NCI-H1048 (cell line): ENCODE measurements at places on chromosomes 12 and 14.

GRCh38 chr12:88986056-88986455 is 366.2 kb downstream of the DUSP6 start:
- no peak for DNase-seq

GRCh38 chr12:97046901-97047300 is 139.8 kb downstream of the NEDD1 start:
- no peak for DNase-seq

- no peak for DNase-seq
Measured at GRCh38 chr12:64675795-64676194, 65.5 kb downstream of the RASSF3 start.

GRCh38 chr12:125773033-125773640 is 707.9 kb downstream of the AACS start:
- peak; percentile 54 for DNase-seq

DNA sequence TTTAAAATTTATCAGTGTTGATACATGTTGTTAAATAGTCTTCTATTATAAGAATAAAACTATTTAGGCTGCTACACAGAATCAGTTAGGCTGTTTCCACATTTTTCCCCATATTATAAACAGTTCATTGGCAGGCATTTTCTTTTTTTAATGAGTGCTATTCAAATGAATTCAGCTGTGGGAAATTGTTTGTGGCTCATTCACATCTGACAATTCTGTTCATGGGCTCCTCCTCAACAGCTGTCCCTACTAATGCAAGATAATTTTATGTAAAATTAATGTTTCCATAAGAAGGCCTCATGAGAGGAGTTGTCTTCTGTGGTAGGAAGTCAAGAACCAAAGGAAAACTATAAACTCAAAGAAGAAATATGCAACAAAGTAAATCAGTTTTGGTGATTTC is 218.0 kb downstream of the PPFIA2 start:
- peak; percentile 56 for DNase-seq

DNA sequence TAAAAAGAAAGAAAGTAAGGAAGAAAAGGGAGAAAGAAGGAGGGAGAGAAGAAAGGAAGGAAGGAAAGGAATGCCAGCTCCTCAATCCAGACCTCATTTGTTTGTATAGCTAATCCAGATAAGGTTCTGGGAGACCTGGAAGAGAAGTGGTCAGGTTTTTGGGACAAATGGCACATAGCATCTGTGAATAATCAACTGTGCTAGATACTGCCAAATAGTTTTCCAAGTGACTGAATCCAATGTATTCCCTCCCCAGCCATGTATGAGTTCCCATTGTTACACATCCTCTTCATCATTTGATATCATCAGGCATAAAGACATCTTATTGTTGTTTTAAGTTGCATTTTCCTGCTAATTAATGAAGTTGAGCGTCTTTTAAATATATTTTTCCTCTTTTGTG is 18.6 kb upstream of the PTGR2 start:
- DNase-seq = no peak

- no peak for DNase-seq
Measured at GRCh38 chr12:116968986-116969385, 58.2 kb downstream of the FBXW8 start.

GRCh38 chr12:84561351-84561750 is 351.2 kb downstream of the SLC6A15 start:
- DNase-seq = no peak

GRCh38 chr12:29026419-29026818 is 122.7 kb upstream of the FAR2 start:
- no peak for DNase-seq

DNA sequence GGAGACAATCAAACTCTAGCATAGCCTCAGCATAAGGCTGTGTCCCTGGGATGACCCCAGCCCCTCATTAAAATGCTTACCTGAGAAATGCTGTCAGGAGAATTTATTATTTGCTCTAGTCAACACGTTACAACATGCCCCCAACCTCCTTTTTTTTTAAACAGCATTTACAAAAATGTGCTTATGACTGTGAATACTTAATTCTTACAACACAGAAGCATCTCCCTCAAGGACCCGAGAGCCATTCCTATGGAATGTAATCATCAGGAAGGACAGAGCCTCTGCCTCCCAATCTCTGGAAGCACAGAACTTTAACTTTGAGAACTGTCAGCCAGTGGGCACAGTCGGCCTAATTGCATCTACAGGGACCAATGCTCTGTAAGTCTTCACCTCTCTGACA is 136.6 kb upstream of the OVCH1 start:
- no peak for DNase-seq

GRCh38 chr12:51721282-51721940 is 127.1 kb downstream of the FIGNL2 start:
- no peak for DNase-seq

- no peak for DNase-seq
Measured at GRCh38 chr14:36702474-36702873, 40.8 kb downstream of the PAX9 start.

GRCh38 chr12:51917746-51918453 is 10.6 kb downstream of the ACVRL1 start:
- no peak for DNase-seq

DNA sequence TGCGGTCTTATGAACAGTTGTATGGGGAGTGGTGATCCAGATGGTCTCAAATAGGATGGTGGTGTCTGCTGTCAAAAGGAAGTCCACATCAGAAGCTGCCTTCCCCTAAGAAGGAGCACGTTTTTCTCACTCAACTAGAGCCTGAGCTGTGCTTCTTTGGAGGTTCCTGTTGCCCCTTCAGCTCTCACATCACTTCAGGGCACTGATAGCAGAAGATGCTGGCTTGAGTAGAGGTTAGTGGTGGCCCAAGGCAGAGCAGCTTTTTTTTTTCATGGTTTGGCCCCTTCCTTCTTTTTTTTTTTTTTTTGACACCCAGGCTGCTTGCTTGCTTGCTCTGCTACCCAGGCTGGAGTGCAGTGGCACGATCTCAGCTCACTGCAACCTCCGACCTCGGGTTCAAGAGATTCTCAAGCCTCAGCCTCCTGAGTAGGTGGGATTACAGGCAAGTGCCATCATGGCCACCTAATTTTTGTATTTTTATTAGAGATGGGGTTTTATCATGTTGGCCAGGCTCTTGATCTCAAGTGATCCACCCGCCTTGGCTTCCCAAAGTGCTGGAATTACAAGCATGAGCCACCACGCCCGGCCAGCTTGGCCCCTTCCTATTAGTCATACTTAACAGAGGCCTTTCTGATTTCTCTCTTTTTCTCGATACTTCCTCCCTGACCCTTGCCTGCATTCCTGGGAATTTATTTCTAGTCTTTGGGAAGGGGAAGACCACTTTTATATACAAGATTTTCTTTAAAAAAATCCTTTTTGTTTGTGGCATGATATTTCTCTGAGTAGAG is 31.6 kb downstream of the KLRD1 start:
- no peak for DNase-seq

DNA sequence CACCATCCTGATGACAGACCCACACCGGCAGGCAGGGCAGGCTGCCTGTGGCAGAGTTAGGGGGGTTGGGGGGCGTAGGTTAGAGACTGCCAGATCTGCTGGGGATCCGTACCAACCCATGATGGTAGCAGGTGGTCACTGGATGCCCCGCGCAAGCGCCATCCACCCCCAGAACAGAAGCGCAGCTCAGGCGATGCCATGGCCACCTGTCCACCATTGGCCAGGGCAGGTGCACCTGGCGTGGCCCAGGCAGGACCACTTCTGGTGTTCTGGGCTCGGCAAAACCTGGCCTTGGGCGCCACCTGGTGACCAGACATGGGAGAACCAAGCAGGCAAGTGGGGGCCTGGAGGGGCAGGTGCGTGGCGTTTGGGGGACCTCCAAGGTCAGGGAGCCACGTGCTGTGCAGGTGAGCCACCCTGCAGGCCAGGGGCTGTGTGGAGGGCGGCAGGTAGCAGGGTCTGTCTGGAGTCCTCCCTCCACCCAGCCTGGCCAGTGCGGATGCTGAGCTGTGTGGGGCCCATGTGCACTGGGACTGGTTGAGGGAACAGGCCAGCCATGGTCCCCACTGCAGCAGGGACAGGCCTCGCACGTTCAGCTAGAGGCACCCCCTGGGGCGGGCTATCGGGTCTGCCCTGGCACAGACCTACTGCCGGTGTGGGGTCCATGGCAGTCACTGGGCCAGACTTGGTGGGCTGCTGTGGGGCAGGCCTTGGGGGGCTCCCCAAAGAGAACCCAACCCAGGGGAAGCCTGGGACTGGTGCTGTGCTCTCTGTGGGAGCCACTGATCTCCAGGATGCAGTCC is 15.6 kb downstream of the BAG5 start:
- peak; percentile 17 for DNase-seq

- no peak for DNase-seq
Measured at GRCh38 chr14:41604721-41605531, 1.8 kb upstream of the LRFN5 start.

DNA sequence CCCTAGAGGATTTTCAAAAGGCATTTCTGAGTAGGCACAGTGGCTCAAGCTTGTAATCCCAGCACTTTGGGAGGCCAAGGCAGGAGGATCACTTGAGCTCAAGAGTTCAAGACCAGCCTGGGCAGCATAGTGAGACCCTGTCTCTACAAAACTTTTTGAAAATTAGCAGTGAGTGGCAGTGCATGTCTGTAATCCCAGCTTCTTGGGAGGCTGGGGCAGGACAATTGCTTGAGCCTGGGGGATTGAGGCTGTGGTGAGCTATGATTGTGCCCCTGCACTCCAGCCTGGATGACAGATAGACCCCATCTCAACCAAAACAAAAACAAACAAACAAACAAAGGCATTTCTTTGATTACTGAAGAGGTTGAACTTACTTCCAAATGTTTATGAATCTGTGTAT is 201.4 kb downstream of the KIF26A start:
- DNase-seq = no peak

DNA sequence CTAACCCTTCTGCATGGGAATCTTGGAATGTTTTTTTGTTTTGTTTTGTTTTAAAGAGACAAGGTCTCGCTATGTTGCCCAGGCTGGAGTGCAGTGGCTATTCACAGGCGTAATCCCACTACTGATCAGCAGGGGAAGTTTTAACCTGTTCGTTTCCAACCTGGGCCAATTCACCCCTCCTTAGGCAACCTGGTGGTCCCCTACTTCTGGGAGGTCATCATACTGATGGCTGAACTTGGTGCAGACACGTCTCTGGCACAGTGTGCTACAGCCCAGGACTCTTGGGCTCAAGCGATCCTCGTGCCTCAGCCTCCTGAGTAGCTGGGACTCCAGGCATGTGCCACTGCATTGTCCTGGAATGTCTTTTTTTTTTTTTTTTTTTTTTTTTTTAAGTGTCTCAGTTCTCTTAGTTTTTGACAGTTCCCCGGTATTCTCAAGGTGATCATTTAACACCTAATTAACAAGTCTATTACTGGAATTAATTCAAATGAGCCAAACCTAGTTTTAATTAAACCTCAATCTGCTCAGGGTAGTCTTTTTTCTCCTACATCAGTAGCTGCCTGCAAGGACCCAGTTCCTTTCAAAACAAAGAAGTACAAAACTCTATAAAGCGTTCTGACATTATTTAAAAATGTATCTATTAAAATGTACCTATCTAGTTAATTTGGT is 49.0 kb upstream of the ISM2 start:
- DNase-seq = no peak

- DNase-seq = no peak
Measured at GRCh38 chr12:75876832-75877762, 154.5 kb downstream of the PHLDA1 start.

DNA sequence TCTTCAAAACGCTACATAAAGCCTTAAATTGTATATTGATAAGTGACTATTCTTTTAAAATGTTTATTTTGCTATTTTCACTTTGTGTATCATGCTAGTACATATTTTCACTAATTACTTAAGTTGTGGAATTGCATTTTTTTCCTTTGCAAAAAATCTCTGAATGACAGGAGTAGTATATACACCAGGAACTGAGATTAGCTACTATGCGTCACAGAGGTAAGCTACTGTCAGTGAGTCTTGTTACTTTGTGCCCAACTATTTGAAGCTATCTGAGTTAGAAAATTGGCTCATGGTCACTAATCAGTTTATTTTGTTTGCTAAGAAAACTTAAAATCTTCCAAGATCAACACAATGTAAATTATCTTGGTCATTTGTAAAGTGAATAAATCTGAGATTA is 887.4 kb downstream of the TMTC2 start:
- DNase-seq = no peak

- no peak for DNase-seq
Measured at GRCh38 chr14:62168564-62169155, 406.4 kb downstream of the SNAPC1 start.

- DNase-seq = no peak
Measured at GRCh38 chr12:109818905-109819500, 14.2 kb downstream of the TRPV4 start.

DNA sequence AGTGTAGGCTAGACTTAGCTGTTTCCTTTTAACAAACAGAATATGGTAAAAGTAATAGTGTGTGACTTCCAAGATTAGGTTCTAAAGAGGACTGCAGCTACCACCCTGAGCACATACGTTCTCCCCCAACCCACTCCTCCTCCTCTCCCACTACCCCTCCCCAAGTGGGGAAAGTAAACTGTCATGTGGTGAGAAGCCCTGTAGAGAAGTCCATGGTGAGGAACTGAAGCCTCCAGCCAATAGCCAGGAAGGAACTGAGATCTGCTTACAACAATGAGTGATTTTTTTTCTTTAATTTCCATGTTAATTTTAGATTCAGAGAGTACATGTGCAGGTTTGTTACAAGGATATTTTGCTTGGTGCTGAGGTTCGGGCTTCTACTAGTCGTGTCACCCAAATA is 57.0 kb upstream of the EGLN3 start:
- DNase-seq = no peak
